ENCODE measurements at places on chromosomes 13 and 19.

GRCh38 chr13:33125821-33126570 lies 109.8 kb downstream of the KL start:
- DNase-seq = no peak

- DNase-seq = no peak
These were observed 20.2 kb upstream of the PNMA8B start for GRCh38 chr19:46515879-46516350.

DNA sequence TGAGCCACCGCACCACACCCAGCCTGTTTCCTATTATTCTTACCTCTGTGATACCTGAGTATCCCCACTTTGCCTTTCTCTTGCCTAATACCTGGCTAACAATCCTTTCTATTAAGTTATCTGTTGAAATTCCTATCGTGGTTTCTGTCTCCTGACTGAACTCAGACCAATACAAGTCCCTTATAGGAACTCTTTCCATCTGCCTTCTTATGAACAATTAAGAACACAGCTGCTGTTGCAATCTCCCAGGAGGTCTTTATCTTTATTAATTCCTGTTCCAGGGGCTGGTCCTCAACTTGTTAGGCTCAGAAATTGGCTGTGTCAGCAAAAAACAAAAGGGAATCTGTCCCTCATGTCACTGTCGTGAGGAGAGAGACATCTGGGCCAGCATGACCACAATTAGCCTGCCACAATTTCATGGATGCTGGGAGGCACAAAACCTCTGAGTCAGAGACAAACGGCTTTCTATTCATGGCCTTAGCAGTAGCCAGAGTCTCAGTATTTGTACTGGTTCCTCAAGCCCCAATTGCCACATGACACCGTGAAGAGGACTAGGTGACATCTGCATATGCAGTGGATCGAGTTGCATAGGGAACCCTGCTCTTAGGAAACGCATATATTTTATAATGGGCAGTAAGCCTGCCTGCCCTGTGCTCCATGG lies 58.2 kb downstream of the NUFIP1 start:
- no peak for DNase-seq

DNA sequence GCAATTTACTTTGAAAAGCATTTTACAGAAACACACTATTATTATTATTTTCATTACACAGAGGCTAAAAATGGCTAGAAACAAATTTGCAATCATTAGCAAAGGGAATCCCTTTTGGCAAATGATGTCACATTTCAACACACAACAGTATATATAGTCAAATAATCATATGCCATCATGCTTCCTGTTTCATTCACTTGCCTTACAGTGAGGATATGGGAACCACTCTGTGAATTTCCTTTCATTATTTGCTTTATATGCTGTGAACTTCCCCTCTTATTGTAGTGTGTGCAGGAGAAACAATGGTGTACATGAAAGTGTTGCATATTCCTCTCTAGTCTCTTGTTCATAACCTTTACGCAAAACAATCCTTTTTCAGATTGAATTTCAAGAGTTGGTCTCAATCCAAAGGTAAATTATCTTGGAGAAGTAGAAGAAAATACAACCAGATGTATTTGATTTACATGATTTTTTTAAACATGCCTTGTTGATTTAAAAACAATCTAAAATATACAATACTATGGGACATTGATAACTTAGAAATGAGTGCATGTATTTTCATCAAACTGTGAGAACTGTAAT lies 657.3 kb downstream of the EFNB2 start:
- no peak for DNase-seq

DNA sequence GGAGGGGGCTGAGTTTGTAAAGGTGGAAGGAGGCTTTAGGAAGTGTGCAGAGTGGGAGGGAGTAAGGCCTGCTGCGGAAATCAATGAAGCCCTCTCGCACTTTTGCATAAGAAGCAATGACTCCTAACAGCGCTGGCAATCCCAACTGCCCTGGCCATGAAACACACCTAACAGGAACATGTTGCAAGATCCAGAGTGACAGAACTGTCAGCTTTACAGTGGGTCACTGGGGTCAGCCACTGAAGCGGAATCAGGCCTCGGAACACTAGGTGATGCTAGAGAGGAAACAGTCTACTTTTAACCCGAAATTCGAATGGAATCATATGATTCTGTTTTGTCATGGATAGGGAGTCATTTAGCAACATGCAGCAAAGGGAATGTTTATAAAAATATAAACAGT lies 54.4 kb downstream of the FGF14 start:
- DNase-seq = no peak

DNA sequence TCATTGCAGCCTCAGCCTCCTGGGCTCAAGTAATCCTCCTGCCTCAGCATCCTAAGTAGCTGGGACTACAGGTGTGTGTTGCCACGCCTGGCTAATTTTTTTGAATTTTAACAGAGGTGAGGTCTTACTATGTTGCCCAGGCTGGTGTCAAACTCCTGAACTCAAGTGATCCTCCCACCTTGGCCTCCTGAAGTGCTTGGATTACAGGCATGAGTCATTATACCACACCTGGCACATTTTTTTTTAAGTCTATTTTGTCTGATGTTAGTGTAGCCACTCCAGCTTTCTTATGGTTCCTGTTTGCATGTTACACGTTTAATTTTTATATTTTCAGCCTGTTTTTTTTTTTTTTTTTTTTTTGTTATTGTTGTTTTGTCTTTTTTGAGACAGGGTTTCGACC lies 24.8 kb downstream of the KDM4B start:
- DNase-seq = no peak

GRCh38 chr19:45729800-45730290 lies 851 bp downstream of the FBXO46 start:
- DNase-seq = no peak

- DNase-seq = no peak
These were observed at the start of gene ZNF729 for GRCh38 chr19:22286151-22286810. Gene ZNF729 (plus strand): TSS chr19:22286441. CDS start chr19:22286526, 85 bp downstream.

- DNase-seq = no peak
These were observed 2.6 kb upstream of the ZNF175 start for GRCh38 chr19:51568456-51568855.

GRCh38 chr13:74289861-74290773 lies 155.9 kb upstream of the KLF12 start:
- peak; percentile 80 for DNase-seq

- DNase-seq = no peak
These were observed 15.8 kb downstream of the CHAMP1 start for GRCh38 chr13:114330086-114330485.

DNA sequence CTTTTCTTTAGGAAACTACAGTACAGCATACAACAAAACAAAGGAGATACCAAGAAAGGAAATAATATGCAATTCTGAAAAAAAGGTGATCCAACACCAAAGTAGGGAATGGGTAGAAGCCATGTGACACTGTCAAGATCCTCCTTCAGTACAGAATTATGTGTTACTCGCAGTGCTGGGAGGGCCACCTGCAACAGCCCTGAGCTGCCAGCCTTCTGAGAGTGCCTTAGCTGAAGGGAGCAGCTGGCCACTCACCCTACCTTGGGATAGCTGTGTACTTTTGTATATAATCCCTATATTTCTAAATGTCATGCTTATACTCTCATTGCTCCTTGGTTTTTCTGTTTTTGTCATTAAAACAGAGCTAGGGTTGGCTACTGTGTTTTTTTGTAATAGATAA lies 1518.2 kb upstream of the PCDH20 start:
- DNase-seq = no peak

- DNase-seq = peak; percentile 56
These were observed 7.5 kb upstream of the LIN7B start for GRCh38 chr19:49106648-49107135.

DNA sequence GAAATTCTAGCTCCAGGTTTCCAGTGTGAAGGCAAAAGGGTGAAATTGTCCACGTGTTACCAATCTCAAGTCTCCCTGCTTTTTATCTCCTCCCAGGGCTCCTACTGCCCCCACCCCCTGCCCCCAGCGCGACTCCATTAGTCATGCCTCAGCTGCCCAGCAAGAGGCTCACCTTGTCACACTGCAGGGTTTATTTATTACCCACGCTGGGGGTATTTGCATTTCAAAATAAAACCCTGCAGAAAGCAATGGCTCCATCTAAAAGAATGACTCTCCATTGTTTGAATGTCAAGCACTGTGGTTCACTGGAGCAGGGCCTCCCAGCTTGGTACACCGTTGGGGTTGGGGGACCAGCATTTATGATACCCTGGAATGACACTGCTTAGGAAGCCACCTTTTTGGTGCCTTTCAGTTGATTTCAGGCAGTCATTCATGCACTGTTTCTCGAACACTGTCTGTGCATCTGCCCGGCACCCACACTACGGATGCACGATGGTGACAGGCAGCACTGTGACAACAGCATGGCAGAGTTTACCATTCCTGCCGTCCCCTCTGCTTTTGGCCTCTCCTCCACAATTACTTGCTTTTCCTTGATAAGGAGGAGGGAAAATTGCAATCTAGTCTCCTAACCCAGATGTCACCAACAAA lies 9.9 kb upstream of the POP4 start:
- no peak for DNase-seq
